Activated CD4-positive, alpha-beta T cell treated with anti-CD3 and anti-CD28 coated beads for 24 hours (primary cell): ENCODE measurements at places on chromosomes 3 and 15.

GRCh38 chr15:96372554-96372953 is 42.1 kb downstream of the NR2F2 start:
- DNase-seq = no peak

DNA sequence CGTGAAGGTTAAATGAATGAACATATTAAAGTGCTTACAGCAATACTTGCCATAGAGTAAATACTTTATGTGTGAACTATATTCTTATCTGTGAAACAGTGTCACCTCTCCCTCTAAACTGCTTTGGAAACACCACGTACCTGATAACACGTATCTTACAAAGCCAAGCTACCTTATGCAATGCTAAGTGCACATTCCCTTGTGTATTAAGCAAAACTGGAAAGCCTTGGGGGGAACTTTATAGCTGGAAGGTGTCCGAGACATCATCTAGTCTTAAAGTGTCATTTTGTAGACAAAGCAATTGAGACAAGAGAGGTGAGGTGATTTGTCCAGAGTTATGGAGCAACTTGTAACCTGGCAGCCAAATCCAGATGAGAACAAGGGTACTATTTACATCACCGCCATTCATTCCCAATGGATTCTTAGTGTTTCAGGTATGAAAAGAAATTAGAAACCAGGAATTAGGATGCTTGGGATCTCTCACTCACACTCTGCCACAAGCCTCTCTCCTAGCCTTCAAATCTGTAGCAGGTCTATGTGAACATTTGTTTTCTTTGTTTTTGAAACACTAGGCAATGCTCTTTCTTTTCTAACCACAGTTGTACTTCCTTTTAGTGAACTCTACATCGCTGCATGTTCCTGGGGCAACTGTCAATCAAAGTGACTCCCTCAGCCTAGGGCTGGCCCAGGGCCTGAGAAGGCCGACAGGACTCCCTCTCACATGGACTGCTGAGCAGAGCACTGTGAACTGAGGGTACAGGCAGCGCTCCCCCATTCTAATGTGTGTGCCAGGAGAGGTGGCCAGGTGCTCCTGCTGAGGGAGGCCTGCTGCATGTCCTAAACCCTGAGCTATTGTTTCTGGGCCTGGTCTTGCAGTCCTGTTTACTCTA is 13.9 kb upstream of the MGLL start:
- DNase-seq = no peak

GRCh38 chr3:101854608-101855304 is 5.4 kb downstream of the NFKBIZ start:
- no peak for DNase-seq

DNA sequence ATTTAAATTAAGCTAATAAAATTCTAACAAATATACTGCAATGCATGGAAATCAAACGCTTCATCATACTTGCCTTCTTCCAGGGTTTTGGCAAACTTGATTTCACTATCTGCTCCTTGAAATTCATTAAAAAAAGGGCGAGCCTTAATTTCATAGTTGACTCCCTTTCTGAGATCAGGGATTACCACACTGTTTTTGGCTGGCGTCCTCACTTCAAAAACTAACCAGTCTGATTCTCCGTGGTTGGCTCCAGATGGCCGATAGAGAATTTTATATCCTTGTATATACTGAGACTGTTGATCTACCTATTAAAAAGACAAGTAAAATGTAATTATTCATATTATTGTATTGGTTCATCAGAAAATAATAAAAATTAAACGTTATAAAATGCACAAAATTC is 1106.8 kb downstream of the ROBO1 start:
- no peak for DNase-seq

- no peak for DNase-seq
These were observed 104.2 kb downstream of the MYH15 start for GRCh38 chr3:108406063-108406660.

GRCh38 chr3:69568458-69568857 is 170.8 kb upstream of the MITF start:
- no peak for DNase-seq
